Transverse colon (tissue), 4 donors: ENCODE measurements at places on chromosomes 3 and 15. TPM values are rescaled to one million over a fixed set of nuclear protein-coding genes. Genes with fewer than 3 reads are reported as not detected.

GRCh38 chr15:62648954-62649353, 393.6 kb upstream of the TPM1 start:
- H3K27me3 ChIP-seq: no peaks in the 10 kb centered on the region
- H3K4me3 ChIP-seq: no peak overlapping the region
- peaks cover 11% of the 10 kb centered on the region for H3K36me3 ChIP-seq
- peaks cover 11% of the 10 kb centered on the region for H3K4me1 ChIP-seq
- H3K27ac ChIP-seq: no peak overlapping the region

Gene GOLGA6L10
- total RNA-seq: 17.1 TPM

DNA sequence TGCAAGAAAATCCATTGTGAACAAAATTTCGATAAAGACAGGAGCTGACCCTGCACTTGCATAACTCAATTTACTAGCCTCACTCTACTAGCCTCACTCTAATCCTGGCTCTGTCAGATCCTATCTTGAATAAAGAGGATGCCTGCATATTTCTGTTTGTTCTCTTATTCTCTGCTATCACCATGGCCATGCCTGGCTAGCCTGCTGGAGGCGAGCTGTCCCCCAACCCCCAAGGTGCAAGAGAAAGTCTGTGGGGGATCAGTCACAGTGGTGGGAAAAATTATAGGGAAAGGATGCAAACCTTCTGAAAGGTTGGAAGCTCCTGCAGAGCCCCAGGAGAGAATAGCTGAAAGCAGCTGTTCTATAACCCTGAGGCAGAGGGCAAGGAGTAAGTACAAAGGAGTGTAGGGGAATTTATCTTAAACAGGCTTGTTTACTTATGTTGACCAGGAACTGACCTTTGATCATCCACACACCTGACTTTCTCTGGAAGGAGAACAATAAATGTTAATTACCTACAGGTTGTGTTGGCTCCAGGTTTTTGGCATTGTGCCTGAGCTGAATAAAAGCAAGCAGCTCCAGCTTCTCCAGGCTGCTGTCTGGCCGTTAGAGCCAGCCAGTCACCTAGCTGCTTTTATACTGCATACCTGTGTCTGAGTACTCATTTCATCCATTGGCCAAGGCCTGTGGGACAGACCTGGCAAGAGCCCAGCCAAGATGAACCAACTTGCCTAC, 137.7 kb upstream of the RASGRP1 start:
- no peaks in the 10 kb centered on the region for H3K36me3 ChIP-seq
- H3K27ac ChIP-seq: peak overlapping the region; percentile 60
- DNase-seq: peak; percentile 87
- H3K4me1 ChIP-seq: peaks cover 8% of the 10 kb centered on the region
- H3K27me3 ChIP-seq: no peaks in the 10 kb centered on the region

Gene CNBP
- total RNA-seq: 329 TPM

Gene ADGRG7
- total RNA-seq: 10.8 TPM

DNA sequence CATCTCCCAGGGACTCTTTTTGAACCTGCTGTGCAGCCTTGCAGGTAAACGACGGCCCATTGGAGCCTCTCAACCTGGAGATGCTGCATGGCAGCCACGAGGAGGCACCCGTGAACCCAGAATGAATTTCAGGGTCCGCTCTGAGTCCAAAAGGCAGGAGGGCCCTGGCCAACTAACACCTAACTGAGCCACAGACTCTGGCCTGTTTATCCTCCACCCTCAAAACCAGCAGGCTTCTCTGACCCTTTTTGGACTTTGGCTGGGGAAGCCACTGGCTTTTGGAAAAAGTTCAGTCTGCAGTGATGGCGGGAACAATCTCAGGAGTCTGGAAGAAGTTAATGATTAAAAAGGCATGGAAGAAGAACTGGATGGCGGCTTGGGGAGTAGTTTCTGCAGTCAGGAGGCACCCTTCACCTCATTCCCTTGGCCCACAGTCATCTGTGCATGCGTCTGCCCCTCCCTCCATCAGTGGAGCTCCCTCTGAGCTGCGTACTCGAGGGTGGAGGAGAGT, 4.1 kb downstream of the PXYLP1 start:
- no peaks in the 10 kb centered on the region for H3K27me3 ChIP-seq
- H3K27ac ChIP-seq: no peak overlapping the region
- peaks cover 9% of the 10 kb centered on the region for H3K4me1 ChIP-seq
- DNase-seq: peak; percentile 39

GRCh38 chr3:32243519-32243918, 5.0 kb downstream of the CMTM8 start:
- no peak overlapping the region for H3K4me3 ChIP-seq
- peaks cover 16% of the 10 kb centered on the region for H3K4me1 ChIP-seq
- H3K27me3 ChIP-seq: no peaks in the 10 kb centered on the region
- DNase-seq: no peak
- H3K27ac ChIP-seq: no peak overlapping the region

Gene CGNL1
- total RNA-seq: 1.1 TPM

Gene PLSCR2
- 2.9 TPM for total RNA-seq

DNA sequence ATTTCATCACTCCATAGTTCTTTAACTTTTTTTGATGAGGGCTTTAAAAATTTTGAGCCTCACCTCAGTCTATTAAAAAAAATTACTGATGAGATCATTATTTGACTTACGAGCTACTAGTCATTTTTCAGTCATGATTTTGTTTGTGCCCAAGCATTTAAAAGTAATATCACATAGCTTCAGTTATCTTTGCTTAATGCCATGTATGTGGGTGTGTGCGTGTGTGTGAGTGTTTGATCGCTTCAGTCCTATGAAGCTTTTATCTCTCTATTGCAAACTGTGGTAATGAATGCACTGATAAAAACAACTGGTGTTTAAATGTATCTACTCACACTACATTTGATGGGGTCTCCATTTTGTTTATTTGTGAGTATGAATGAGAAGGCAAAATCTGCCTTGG, 49.8 kb downstream of the RSRC1 start:
- no peaks in the 10 kb centered on the region for H3K4me1 ChIP-seq
- H3K36me3 ChIP-seq: no peaks in the 10 kb centered on the region
- no peaks in the 10 kb centered on the region for H3K27me3 ChIP-seq
- no peak for DNase-seq

- no peaks in the 10 kb centered on the region for H3K27me3 ChIP-seq
- peak within 1 kb of the TSS; percentile 46 for H3K4me3 ChIP-seq
- peak within 1 kb of the TSS; percentile 73 for H3K27ac ChIP-seq
- no peak for DNase-seq
These were observed at the start of gene ATP10A for GRCh38 chr15:25863111-25863967. Gene ATP10A (minus strand): TSS chr15:25863327. CDS start chr15:25863096, 231 bp downstream.

Gene SLCO2A1
- 27.2 TPM for total RNA-seq

GRCh38 chr3:44418549-44418948, 58.9 kb downstream of the ZNF445 start:
- no peaks in the 10 kb centered on the region for H3K27me3 ChIP-seq
- no peak overlapping the region for H3K4me3 ChIP-seq
- no peak for DNase-seq
- H3K36me3 ChIP-seq: no peaks in the 10 kb centered on the region
- H3K27ac ChIP-seq: no peak overlapping the region

Gene PDCD10
- 32.0 TPM for total RNA-seq

Gene ASB14
- total RNA-seq: not detected
